CD8-positive, alpha-beta memory T cell (primary cell): ENCODE measurements at places on chromosomes 5 and 9. TPM values are rescaled to one million over a fixed set of nuclear protein-coding genes. Genes with fewer than 3 reads are reported as not detected.

The CTXN3 gene
- polyA plus RNA-seq: not detected

DNA sequence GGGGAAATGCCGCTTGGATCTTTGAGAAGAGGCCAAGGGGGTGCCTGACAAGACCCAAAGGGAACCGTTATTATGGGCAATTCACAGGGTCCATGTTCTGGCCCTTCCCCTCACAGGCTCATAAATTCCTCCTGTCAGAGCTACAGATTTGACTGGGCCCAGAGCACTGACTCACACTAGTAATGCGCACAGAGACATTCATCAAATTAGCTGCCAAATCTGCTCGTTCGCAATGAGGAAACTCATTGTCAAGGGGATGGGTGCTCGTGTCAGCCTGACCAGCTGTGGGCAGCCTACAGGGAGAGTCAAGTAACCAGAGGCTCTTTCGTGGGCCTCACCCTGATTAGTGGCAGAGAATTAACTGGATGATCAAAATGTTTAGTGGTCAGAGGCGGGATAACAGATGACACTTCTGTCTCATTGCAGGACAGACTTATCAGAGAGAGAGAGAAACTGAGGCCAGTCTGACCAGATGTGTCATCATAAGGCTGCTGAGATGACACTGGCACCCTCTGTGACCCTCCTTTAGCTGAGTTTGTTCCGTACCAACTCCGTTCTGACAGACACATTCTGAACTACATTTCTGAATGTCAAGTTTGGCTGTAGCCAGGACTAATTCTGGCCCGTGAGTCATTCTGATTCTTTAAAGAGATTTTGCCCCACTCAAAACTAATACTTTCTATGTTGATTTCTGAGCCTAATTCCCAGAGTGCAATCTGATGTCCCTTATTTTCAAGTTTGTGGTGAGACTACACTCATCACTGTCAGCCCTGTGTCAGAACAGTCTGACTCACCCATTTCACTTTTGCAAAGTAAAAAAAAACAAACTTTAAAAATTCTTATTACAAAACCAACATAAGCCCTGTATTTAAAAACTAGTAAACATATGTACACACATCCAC lies 377.1 kb downstream of the ACTL7B start:
- H3K4me1 ChIP-seq: no peaks in the 10 kb centered on the region
- H3K27me3 ChIP-seq: no peaks in the 10 kb centered on the region
- DNase-seq: no peak
- no peaks in the 10 kb centered on the region for H3K36me3 ChIP-seq
- H3K27ac ChIP-seq: no peak overlapping the region

- H3K36me3 ChIP-seq: peaks cover 3% of the 10 kb centered on the region
- H3K27me3 ChIP-seq: no peaks in the 10 kb centered on the region
- H3K4me3 ChIP-seq: no peak overlapping the region
- no peak for DNase-seq
These were observed 30.5 kb downstream of the ST8SIA4 start for GRCh38 chr5:100872408-100873190.

GRCh38 chr9:115422932-115423440 lies 305.0 kb upstream of the TNC start:
- H3K4me3 ChIP-seq: no peak overlapping the region
- H3K27me3 ChIP-seq: no peaks in the 10 kb centered on the region
- no peaks in the 10 kb centered on the region for H3K4me1 ChIP-seq
- H3K36me3 ChIP-seq: no peaks in the 10 kb centered on the region
- DNase-seq: no peak
- H3K27ac ChIP-seq: no peak overlapping the region

DNA sequence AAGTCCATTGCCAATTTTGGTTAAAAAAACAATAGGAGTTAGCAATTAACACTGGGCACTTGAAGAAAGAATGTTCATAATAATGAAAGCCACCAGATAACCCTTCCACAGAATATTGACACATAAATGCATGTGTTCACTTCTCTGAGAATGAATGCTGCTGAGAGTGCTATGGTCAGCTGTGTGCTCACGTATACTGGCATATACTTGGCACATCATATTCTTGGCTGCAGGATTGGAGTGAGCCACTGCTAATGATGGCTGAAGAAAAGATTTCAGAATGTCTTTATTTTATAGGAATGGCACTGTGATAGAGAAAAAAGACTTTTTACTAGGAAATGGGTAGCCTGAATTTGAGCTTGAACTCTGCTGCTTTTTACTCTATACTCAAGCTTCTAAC lies 46.0 kb upstream of the SMARCA2 start:
- H3K4me1 ChIP-seq: no peaks in the 10 kb centered on the region
- no peak overlapping the region for H3K4me3 ChIP-seq
- DNase-seq: no peak
- H3K27me3 ChIP-seq: no peaks in the 10 kb centered on the region
- H3K27ac ChIP-seq: no peak overlapping the region

The COL23A1 gene
- not detected for polyA plus RNA-seq
